AG04449 (cell line): ENCODE measurements at places on chromosomes 13 and 19.

- DNase-seq, result no peak
Observed at GRCh38 chr13:61350341-61350740, 65.3 kb downstream of the PCDH20 start.

DNA sequence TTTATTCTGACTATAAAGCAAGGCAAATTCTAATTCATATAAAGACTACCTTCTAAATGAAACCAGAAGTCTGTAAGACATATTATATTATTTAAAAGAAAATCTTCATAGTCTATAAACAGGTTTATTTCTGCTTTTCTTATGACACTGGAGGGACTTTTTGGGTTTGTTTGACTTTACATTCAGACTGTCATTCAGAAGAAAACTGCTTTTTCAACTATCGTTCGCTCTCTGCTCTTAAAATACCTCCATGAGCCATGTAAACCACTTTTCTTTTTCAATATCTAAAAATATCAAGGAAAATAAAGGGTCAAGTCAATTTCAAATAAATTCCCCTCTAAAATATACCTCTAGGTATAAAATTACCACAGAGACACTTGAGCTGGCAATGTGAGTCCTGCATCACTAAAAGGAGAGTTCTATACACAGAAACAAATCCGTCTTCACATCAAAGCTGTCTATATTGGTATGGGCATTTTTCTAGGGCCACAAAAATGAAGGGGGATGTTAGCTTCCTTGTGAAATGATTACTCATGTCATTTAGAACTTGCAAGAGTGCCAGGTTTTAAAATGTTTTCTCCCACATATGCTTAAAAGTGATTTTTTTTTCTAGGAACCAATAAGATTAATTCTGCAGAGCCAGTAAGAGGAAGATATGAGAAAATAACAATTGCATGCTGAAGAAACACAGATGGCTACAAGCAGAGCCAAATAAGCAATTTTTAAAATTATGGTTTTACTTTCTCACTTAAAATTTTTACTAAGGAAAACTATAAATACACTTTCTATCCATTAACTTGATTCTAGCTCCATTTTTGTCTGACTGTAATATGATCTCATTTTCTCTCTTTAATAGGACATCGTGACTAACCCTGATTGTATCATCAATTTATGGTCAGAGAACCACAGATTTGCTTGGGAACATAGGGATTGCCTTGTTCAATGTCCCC lies 181.8 kb downstream of the TBC1D4 start:
- DNase-seq, result no peak

DNA sequence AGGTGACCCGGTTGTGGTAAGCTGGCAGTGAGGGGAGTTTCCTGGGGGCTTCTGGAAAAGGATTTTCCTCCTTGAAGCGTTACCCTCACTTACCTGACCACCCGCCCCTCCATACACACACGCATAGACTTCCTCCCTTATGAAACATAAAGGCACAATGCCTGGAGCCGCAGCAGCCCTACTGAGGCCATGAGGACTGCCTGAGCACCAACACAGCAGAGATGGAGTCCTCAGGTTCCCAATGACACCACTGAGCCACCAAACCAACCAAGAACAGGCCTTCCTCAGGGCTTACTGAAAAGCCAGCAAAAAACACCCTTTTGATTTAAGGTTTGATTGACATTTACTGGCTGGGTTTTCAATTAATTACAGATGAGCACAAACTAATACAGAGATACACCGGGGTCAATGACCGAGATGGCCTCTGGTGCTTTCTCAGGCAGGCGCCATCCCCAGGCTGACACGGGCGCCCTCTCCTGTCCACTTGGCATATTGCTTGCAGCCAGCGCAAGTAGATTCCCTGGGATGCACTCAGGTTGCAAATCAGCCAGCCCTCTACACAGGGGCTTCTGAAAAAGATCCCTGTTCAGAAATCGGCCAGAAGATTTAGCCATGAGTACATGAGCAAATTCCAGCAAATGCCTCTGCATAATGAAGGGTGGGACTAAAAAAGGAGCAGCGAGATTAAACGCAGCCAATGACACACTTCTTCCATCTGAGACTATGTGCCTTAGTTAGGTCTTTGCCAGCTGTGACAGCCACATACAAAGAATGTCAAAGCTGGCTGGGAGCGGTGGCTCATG lies 14.8 kb downstream of the OPA3 start:
- no peak for DNase-seq

DNA sequence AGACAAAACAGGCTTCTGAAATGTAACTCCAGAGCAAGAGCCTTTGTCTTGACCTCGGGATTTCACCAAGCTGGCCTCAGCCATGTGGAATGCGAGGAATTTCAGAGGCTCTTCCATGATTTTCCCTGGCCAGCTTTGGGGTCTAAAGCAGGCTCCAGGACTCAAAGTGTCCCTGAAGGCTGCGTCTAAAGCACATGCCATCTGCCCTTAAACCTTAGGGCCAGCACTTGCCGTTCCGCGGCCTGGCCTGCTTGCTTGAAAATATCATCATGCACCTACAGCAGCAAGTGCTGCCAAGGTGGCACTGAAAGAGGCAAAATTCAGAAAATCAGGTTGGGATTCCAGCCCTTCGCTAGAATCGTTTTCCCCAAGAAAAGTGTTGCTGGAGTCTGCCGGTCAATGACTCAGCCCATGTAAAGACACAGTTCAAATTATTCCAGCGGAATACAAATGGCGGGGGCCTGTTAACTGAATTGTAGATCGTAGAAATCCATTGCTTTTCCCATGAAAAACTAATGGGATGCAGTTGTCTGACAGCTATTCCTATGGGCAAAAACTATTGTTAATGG lies 105.7 kb upstream of the RAP2A start:
- no peak for DNase-seq

- no peak for DNase-seq
Observed at GRCh38 chr13:95452375-95452774, 100.1 kb upstream of the CLDN10 start.

DNA sequence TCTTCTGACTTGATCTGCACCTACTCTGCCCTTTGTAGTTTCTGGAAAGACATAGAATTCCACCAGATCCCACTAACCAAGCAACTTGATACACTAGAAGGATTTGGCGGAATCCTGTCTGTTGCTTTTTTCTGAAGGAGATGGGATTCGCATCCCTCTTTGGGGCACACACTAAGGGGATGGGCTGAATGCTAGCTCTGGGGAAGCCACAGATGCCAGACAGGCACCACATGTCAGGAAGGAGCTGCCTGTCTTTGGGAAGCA lies 52.1 kb downstream of the SERP2 start:
- DNase-seq, result no peak
